Kidney (tissue), 22 donors: ENCODE measurements at places on chromosomes 5 and 9.

DNA sequence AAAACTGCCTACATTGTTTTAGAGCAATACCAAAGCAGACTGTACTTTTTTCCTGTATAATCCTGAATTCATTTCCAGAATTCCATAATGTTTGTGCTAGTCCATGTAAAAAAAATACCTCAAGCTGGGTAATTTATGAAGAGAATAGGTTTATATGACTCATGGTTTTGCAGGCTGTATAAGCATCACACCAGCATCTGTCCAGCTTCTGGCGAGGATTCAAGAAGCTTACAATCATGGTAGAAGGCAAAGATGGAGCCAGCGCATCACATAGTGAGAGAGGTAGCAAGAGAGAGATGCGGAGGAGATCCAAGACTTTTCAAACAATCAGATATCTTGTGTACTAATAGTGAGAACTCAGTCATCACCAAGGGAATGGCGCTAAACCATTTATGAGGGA lies 280.3 kb upstream of the CDH9 start:
- DNase-seq, result no peak

GRCh38 chr9:123356851-123357742 lies 1.1 kb downstream of the CRB2 start:
- DNase-seq, result no peak

- no peak for DNase-seq
These were observed 19.5 kb downstream of the CXXC5 start for GRCh38 chr5:139667730-139668063.

- DNase-seq, result peak; percentile 42
These were observed 71.5 kb downstream of the ANKRD33B start for GRCh38 chr5:10635257-10635866.

DNA sequence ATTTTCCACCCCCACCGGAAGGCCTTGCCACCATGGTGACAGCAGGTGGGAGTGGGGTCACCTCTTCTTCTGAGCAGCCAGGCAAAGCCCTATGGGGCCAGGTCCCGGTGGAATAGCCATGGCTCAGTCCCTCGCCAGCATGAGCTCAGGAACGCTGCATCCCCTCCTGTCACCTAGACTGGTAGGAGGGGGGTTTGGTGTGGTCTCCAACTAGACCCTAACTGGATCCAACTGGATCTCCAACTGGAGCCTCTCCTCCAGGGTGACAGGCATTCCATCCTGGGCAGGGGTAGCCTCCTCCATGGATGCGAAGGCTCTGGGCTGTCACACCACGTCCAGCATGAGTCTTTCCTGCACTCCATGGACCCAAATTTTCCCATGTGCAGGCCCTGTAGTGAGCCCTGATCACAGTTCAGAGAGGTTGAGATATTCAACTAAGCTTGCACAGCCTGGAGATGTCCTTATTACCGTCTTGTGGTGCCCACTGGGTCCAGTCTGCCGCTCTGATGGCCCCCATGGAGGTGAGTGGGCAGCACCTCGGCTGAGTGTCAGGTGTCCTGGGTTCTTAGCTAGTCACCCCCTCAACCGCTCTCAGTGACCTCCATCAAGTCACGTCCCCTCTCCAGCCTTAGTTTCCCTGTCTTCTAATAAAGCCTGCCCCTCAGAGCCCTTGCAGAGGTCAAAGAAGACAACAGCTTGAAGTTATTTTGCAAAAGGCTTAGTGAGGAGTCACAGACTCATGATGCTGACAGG lies 18.6 kb upstream of the FIBCD1 start:
- DNase-seq, result no peak

DNA sequence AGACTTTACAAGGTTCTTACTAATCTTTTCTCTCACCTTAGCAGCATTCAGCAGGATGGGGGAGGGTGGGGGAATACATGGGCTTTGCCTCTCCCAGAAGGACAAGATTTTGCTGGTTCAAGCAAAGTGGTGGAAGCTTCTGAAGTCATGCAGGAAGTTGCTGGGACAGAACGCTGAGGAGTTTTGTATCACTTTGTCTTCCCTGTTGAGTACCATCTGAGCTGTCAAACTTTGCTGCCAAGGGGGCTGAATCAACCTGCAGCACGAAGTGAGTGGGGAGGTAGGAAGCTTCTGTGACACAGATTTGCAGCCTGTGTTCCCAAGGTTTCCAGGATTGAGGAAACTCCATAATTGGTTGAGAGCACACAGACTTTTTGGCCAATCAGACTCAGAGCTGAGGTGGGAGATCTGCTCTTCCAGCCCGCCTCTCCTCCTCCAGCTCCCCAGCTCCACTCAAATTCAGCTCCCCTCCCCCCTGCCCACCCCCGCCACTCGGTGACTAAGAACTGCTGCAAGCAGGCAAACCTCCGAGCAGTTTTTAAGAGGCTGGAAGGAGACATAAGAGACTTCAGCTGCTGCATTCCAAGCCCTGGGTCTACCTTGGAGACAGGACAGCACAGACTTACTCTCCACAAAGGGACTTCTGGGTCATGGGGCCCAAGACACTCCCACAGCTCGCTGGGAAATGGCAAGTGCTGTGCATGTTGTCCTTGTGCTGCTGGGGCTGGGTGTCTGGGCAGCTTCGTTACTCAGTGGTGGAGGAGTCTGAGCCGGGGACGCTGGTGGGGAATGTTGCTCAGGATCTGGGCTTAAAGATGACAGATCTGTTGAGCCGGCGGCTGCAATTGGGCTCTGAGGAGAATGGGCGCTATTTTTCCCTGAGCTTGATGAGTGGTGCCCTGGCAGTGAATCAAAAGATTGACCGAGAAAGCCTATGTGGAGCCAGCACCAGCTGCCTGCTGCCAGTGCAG lies at the start of gene PCDHGC5:
Gene PCDHGC5 (plus strand): TSS at position 491 of the 971 bp plus-strand sequence. CDS start 160 bp downstream, at position 651.
- DNase-seq, result no peak

DNA sequence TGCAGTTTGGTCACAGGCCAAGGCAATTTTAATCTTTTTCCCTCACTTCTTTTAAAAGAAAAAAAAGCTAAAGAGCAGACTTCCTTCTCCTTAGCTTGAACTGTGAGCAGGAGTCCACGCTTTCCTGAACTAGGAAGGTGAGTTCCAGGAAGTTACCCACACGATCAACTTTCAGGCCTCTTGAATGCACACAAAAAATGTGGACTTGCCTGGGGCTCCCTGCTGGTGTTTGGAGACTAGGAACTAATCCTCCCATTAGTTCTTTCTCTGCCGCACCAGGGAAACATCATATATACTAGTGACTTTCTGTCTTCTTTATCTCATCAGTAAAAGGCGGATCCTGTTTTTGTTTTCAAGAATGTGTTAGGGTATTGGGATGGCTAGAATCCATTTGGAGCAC lies 240.0 kb downstream of the GOLPH3 start:
- no peak for DNase-seq

DNA sequence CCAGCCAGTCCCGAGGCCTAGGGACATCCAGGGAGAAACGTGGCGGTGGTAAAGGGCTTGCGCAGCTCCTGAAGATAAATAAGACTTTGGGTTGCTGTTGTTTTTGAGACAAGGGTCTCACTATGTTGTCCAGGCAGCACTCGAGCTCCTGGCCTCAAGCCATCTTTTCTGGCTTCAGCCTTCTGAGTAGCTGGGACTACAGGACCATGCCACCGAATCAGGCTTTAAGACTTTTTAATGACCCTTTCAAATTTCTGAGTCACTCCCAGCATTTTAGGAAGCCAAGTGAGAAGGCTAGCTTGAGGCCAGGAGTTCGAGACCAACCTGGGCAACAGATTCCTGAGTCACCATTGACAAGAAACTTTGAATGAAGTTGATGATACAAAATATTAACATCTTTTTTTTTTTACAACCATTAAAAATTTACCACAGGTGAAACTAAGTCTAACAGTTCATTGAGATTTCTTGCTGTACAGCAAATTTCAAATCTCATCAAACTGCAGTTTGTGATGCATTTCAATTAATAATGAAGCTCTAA lies 817 bp upstream of the GNE start:
- DNase-seq, result no peak

DNA sequence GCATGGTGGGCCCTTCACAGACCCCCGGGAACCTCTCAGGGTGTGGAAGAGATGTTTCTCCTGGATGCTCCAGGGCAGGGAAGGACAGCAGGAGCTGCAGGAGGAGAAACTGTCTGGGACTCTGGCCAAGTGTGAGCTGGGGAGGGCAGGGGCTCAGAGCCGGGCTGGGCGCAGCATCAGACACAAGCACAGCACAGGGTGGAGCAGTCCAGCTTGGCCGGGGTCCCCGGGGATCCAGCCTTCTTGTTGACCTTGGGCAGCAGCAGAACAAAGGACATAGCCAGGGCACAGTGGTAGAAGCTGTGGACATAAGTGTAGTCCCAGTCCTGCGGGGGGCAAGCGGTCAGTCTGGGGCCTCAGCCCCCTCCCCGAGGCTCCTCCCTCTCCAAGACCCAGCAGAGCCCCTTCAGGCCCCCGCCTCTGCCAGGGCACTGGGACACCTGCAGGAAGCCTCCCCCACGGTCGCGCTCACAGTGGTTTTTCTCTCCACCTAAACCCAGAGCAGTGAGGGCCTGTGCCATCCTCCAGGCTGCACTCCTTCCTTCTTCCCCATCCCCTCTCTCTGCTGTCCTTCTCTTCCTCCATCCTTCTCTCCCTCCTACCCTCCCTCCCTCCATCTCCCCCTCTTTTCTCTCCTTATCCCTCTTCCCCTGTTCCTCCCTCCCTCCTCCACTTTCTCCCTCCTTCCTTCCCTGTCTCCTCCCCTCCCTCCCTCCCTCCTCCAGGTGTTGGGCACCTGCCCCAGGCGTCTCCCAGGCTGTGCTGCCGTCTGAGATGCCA lies 10.1 kb downstream of the MYMK start:
- no peak for DNase-seq

DNA sequence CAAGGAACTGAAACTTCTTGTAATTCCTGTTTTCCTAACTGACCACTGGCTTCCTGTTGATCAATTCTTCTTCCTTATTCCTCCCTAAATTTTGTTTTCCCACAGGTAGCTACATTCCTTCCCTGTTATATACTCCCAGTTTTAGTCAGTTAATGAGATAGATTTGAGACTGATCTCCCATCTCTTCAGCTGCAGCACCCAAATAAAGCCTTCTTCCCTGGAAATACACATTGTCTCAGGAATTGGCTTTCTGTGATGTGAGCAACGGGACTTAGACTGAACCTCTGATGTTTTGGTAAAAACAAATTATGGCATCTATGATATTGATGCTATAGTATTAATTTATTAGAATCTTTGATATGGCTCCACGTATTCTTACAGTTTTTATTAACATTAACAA lies 617.3 kb upstream of the ST8SIA4 start:
- DNase-seq, result no peak

GRCh38 chr5:160961761-160962160 lies 109.8 kb upstream of the ATP10B start:
- no peak for DNase-seq

GRCh38 chr5:386432-387341 lies 56.3 kb upstream of the EXOC3 start:
- DNase-seq, result no peak

DNA sequence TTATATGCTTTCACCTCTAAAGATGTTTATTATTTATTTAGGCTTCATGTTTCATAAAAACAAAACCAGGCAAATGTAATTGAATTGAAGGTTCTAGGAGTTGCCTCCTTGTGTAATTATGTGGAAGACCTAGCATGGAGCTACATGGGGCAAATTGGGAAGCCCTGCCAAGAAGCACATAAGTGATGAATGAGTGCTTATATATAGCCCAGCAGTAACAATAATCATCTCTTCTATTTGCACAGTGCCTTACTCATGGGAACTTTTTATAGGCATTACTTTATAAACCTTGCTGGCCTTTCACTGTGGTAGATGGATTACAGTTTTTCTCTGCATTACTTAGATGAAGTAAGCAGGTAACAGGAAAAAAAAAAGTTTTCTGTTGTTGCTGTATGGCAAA lies 40.0 kb upstream of the GRAMD2B start:
- no peak for DNase-seq

GRCh38 chr9:81468084-81468595 lies 221.2 kb downstream of the TLE1 start:
- DNase-seq, result no peak

DNA sequence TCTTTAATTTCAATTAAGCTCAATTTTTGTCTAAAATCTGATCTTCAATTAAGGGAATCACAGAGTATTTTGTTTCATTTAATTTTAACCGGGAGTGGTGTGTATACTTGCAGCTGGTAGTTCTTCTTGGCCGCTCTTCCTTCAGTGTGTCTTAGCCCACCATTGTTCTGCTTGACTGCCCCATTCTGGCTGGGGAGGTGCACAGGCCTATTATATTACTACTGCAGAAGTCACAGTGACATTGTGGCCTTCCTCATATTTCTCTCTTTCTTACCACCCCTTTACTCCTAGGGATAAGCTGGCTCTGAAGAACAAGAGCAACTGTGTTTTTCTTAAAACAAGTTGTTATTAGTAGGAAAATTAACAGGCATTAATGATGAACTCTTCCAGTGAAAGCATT lies 123.7 kb downstream of the ATG10 start:
- peak; percentile 44 for DNase-seq

GRCh38 chr5:35309365-35310130 lies 79.3 kb upstream of the PRLR start:
- DNase-seq, result no peak

GRCh38 chr5:126234563-126235195 lies 188.5 kb upstream of the GRAMD2B start:
- no peak for DNase-seq

DNA sequence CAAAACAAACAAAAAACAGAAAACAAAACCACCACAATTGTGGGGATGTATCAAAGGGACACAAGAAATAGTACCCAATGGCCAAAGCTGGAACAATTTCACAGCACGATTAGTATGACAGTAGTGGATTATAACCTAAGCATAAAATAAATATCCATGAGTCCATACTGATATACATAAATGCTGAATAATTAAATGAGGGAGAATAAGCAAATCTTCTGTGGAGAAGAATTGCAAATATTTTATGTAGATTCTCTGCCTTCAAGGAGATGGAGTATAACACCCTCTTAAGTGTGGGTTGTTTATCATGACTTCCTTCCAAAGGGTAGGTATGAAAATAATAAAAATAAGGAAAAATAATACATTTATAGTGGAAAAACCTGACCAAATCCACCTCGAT lies 325.4 kb downstream of the PDE4D start:
- DNase-seq, result no peak

DNA sequence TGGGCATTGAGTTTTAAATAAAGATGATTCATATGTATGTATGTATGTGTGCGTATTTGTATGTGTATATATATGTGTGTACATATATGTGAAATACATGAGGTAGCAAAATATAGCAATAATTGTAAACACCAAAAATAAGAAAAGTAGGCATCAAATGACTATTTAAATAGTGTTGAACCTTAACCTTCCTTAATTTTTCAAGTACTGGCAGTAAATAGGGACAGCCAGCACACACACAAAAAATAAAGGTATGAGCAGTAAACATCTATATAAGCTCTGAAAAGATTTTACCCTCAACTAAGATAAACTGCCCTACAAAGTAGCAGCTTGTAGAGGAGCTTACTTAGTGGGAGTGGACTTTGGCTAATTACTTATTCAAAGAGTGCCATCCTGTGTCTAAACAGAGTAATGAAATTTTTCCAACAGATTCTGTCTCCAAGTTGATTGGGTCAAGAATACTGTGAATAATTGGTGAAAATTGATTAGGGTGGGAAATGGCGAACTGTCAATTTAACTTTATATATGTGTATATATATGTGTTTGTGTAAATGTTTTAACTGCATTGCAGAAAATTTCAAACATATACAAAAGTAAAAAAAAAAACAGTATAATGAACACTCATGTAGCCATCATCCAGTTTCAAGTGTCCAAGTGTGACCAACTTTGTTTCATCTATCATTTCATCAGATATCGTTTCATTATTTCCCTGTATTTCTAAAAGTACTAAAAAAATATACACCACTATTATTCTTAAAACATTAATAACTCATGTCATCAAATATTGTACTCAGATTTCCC lies 2.0 kb upstream of the ADAMTS6 start:
- DNase-seq, result no peak
